ENCODE measurements at places on chromosomes 16 and 17.

GRCh38 chr17:36726199-36726598 lies 124.8 kb downstream of the MRM1 start:
- no peak for DNase-seq

- DNase-seq: no peak
Observed at GRCh38 chr16:63496282-63496681, 1460.0 kb upstream of the CDH8 start.

- no peak for DNase-seq
Observed at GRCh38 chr16:54932021-54932660, 1.5 kb downstream of the IRX5 start.

GRCh38 chr16:35131429-35131828 lies 1672.0 kb downstream of the TP53TG3F start:
- DNase-seq: no peak

- DNase-seq: no peak
Observed at GRCh38 chr17:42413464-42414040, 9.5 kb downstream of the CAVIN1 start.

GRCh38 chr17:64250233-64250835 lies 12.7 kb downstream of the TEX2 start:
- DNase-seq: no peak

- DNase-seq: no peak
Observed at GRCh38 chr17:40576113-40576740, 11.0 kb upstream of the CCR7 start.

- no peak for DNase-seq
Observed at GRCh38 chr16:19131825-19132218, 18.1 kb downstream of the ITPRIPL2 start.

DNA sequence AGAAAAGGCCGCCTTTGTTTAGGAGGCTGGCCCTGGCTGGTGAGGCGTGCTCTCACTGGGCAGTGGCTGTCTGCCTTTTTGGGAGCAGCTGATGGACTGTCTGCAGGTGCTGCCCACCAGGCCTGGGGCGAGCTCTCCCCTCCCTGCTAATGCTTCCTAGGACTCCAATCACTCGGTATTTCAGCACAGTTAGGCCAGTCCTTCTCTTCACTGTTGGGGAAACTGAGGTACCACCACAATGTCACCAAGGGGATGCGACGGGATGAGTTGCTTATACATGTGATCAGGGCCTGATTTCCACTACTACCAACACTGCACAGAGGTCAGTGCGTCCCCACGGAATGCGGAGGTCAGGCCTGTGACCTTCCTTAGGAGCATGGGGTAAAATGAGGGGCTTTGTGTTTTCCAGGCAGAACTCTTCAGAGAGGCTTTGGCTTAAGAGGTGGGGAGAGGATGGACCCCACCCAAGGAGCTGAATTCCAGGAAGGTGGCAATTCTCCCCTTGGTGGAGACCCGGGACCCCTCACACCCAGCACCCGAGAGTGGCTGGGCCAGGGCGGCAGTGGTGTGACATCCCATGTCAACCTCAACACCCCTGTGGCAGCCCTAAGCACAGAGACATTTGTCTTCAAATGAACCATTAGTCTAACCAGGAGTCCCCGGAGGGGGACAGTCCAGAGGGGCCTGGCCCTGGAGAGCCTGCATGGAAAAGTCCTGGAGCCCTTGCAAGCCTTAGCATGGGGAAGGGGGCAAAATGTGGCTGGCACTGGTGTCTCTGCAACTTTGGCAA lies 86.4 kb downstream of the N4BP1 start:
- DNase-seq: no peak

GRCh38 chr17:66992911-66993442 lies 28.5 kb downstream of the CACNG4 start:
- DNase-seq: no peak

- no peak for DNase-seq
Observed at GRCh38 chr16:87847467-87847784, 21.9 kb downstream of the SLC7A5 start.

DNA sequence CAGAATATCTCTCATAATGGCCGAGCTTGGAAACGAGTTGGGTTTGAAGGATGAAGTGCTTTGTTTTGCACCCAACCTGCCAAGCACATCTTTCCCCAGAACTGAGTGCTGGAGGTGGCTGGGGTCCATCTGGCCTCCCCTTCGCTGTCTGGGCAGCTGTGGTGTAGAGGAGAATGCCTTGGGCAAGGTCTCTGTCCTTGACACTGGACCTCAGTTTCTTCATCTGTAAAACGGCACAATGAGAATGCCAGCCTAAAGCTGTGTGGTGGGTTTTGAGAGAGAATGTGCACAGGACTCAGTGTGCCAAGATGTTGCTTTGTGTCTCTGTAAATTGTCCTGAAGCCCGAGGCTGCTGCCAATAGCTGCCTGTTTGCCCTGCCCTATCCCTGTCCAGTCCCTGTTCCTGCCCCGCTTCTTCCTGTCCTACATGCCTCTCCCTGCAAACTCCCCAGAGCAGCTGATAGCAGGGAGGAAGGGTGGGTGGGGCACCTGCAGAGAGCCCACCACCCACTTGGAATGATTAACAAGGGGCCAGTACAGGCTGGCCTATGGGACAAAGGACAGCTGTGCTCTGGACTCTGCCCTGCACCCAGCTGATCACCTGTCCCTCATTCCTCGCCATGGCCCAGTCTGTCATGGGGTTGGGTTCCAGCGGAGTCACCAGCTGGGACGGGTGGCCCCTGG lies 15.3 kb downstream of the LASP1 start:
- no peak for DNase-seq

DNA sequence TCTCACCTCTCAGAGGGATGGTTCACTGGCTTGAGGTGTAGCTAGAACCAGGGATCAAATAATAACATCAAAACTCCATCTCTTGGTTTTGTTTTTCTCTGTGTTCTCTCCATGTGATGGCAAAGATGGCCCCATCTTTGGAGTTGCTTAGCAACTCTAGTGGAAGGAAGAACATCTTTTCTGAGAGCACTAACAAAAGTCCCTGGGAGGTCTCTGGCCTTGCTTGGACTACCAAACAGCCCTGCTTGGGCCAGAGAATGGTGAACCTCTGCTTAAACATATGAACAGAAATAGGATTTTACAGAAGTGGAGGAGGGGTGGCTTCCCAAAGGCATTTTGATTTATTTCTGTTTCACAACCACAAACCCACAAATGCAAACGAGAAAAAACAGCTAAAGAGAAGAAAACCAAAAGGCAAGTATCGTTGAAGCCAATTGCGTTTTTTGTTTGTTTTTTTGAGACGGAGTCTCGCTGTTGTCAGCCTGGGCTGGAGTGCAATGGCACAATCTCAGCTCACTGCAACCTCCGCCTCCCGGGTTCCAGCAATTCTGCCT lies 13.2 kb downstream of the GABARAPL2 start:
- no peak for DNase-seq

DNA sequence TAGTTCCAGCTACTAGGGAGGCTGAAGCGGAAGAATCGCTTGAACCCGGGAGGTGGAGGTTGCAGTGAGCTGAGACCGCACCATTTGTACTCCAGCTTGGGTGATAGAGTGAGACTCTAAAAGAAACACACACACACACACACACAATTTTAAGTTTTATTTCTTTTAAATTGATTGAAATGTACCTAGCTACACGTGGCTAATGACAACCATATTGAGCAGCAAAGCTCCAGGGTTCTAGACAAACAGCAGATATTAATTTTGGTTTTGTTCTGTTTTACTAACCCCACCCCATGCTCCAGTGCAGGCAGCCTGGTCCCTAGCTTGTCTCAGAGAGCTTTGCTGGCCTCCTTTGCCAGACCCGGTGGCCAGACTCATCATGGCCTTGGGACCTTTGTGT lies 16.0 kb upstream of the RAI1 start:
- no peak for DNase-seq

- DNase-seq: no peak
Observed at GRCh38 chr17:47882247-47882646, 13.8 kb upstream of the SP2 start.

DNA sequence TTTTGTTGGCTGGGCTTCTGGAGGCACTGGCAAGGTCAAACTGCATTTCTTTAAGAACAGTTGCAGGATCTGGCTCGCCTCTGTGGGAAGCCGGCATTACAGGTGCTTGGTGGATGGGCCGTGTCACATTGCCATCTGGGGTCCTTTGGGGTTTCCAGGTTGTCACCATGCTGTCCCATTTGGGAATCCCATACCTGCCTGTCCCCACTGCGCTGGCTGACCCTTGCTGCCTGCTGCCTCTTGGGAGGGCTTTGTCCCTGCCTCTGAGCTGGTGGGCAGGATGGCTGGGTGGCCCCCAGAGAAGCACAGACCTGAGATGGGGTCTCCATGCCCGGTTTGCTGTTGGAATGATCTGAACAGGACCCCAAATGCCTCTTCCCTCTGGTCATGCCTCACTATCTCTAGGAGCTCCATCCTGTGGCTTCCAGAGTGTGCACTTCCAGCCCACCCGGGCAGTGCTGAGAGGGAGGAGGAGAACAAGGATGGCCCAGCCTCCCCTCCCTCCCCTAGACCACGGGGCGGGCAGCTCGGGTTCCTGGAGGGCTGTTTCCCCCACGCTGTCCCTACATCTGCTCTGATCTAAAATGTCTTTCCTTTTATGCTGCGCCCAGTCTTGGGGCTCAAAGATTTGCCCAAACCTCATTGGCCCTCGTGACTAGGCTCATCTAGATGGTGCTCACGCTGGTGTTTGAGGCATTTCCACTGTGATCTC lies 28.0 kb downstream of the OR1D5 start:
- DNase-seq: no peak

DNA sequence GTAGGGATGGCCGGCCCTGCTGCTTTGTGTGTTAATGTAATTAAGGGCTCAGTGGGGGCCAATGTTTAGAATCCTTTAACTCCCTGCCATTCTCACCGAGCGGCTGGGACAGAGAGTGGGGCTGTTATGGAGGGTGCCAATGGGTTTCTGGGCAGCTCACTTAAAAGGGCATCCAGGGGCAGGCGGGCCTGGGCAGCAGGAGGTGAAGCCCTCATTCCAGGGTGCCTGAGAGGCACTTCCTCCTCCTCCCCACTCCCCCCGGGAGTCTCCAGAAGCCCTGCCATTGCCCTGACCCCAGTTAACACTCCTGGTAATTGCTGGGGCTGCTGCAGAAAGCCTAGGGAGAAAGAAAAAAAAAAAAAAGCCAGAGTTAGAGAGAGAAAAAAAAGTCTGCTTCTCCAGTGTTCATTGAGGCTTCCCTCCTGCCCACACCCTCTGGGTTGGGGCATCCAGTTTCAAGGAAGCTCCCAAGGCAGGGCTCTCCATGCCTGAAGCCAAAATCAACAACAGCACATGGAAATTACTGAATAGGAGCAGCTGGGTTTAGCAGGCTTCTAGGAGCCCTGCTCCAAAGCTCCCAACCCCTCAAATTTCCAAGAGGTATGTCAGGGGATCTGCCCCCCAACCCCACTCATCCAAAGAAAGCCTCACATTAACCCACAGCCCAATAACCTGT lies 28.0 kb downstream of the CUEDC1 start:
- DNase-seq: no peak

GRCh38 chr17:37761059-37761458 lies 16.2 kb upstream of the HNF1B start:
- DNase-seq: no peak

GRCh38 chr16:578870-579405 lies 9.2 kb downstream of the PIGQ start:
- no peak for DNase-seq

DNA sequence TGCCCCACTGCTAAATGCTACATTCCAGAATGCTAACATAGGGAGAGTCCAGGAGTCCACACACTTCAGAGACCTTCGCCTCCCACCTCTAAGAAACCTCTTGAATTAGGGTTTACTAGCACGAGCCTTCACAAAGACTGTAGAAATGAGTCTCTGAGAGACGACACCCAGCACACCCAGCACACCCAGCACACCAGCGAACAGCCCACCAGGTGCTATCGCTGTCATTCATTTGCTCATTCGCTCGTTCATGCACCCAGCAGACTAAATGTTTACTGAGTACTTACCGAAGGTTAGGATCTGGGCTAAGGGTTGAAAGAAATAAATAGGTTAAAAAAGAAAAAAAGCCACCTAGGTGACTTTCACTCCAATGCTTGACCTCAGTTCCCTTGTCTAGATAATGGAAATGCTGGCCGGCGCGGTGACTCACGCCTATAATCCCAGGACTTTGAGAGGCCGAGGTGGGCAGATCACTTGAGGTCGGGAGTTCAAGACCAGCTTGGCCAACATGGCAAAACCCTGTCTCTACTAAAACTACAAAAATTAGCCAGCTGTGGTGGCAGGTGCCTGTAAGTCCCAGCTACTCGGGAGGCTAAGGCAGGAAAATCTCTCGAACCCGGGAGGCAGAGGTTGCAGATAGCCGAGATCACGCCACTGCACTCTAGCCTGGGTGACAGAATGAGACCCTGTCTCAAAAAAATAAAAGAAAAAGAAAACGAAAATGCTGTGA lies 100.8 kb downstream of the ADCY9 start:
- no peak for DNase-seq

DNA sequence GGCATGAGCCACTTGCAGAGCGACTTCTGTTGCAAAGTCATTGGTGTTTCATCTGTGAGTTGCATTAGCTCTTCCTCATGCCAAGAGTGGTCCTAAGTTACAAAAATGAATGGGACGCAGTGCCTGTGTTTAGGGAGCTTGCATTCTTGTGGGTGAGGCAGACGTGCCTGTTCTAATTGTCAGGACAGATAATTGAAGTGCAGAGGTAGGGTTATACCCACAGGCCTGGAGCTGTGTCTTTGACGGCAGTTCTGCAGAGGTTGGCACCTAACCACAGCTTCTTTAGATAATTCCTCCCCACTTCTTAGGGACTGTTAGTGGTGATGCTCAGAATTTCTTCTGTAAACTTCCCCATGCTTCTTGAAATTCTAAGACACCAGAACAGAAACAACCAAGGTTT lies 307.1 kb downstream of the SNX29 start:
- no peak for DNase-seq

- DNase-seq: no peak
Observed at GRCh38 chr17:74328487-74328886, 2.5 kb downstream of the KIF19 start.

- DNase-seq: no peak
Observed at GRCh38 chr16:55663765-55664677, 8.2 kb downstream of the SLC6A2 start.

DNA sequence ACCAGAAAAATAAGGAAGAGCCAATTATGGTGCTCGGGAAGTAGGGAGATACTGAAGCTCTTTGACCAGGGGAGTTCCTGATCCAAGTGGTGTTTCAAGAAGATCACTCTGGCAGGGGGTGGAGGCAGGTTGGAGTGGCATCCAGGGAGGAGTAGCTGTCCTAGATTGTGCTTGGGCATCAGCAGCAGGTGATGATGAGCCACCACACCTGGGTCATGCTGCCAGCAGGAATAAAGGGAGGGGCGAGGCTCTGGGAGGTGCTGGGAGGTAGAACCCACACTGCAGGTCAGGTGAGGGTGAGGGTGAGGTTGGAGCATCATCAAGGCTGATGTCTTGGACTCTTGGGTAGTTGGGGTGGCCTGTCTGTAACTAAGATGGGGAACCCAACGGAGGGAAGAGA lies 35.4 kb upstream of the ADGRG1 start:
- no peak for DNase-seq

DNA sequence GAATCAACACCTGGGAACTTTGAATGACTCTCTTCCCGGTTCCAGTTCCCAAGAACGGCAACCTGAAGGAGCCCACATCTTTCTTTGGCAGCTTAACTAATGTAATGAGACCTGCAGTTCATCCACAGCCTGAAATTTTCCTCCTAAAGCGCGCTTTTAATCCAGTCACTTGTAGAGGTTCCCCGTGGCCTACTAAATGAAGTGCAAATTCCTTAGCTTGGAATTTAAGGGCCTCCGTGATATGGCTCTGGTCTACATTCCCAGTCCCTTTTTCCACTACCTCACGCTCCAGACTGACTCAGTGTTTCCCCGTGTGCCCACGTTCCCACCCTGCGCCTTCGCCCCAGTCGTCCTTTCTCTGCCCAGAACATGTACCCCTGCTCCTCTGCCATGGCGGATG lies 27.2 kb downstream of the FZD2 start:
- no peak for DNase-seq

All from stimulated activated CD8-positive, alpha-beta memory T cell treated with anti-CD3 and anti-CD28 coated beads, Interleukin-4, amount 100 ng/mL, for 4 hours (primary cell).